ENCODE measurements at places on chromosomes 1 and 21.
A peak's percentile ranks its signal among the peaks of the same experiment; 100 is the strongest.

DNA sequence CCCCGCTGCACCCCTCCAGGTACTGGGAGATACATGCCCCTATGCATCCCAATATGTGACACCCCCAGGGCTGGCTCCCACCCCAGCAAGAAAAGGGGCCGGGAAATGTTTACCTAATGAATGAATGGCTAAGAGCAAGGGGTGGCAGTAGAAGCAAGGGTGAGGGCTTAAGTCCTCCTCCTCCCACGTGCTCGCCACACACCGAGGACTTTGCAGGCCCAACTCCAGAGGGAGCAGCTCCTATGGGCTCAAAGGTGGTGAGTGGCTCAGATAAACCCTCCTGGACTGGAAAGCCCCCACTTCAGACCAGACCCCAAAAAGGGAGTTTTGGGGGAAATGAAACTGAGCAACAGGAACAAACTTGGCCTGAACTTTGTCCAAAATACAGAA lies 11.4 kb downstream of the SLC45A3 start:
- no peak for DNase-seq

- no peak for DNase-seq
These were observed 158.8 kb downstream of the TOMM20 start for GRCh38 chr1:234969581-234970400.

DNA sequence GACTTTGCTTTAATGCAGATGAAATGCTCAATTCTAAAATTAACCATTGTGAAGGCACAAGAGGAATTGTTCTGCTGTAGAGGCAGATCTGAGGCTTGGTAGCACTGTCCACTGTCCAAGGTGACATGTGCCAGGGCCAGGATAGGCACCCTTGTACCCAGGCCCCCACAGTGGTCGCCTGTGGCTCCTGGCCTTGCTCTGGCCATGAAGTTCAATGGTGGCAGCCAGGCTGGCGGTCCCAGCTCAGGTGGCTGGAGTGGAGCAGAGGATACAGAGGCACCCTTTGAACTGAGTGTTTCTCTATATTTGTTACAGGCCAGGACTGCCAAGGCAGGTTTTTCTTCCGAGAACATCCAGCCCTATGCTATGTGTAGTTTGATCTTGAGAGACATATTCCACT lies 102.6 kb downstream of the PTGS2 start:
- no peak for DNase-seq

DNA sequence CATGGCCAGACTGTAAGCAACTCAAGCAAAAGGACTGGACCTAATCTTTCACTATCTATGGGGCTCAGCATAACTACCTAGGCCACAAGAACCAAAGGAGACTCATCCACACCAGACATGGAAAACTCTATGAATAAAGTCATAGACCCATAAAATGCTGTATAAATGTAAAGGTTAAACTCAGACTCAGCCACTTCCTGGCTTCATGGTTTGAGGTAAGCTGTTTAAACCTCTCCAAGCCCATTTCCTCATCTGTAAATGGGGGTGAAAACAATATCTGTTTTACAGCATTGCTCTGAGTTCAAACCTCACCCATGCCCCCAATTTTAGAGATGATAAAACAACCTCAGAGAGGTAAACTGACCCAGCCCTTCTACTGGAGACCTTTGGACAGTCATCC lies 4.0 kb upstream of the SMIM12 start:
- DNase-seq: no peak

DNA sequence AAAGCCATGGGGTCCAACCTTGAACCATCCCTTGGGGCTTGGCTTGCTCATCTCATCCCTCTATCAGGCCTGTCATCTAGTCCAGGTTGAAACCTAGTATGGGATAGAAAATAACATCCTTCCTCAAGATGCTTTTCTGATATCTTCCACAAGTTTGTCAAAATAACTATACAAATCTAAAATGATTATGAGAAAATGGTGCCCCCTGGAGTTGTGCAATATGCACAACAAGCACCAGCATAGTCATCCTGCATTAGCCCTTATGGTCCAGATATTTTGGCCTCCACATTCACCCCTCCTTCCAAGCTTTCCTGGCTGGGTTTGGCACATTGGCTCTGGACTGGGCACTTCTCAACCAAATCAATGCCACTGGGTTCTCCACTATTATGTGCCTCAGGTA lies 101.2 kb downstream of the TBX19 start:
- DNase-seq: no peak

DNA sequence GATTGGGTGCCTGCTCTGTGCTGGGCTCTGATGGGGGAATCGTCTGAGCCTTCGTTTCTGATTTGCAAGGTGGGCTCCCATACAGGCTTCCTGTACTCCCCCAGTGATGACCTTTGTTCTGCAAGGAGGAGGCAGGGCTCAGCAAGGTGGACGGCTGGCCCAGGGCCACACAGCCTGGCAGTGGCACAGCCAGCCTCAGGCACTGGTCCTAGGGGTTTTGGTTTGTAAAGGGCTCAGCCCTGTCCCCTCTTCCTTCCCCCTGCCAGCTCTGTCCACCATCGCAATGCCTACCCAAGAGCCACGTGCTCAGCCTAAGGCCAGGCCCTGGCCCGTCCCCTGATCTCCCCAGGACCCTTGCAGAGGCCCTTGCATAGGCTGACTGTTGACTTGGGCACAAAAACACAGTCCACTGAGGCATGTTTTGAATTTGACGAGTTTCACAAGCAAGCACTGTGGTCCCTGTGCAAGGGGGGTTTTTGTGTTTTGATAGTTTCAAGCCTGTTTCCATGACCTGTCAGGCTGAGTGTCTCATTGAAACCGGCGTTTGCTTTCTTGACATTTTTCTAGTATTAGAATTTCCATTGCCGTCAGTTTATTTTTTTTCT lies 39.5 kb upstream of the TNFRSF1B start:
- no peak for DNase-seq

GRCh38 chr1:54839824-54840223 lies 38.7 kb upstream of the TTC22 start:
- no peak for DNase-seq

DNA sequence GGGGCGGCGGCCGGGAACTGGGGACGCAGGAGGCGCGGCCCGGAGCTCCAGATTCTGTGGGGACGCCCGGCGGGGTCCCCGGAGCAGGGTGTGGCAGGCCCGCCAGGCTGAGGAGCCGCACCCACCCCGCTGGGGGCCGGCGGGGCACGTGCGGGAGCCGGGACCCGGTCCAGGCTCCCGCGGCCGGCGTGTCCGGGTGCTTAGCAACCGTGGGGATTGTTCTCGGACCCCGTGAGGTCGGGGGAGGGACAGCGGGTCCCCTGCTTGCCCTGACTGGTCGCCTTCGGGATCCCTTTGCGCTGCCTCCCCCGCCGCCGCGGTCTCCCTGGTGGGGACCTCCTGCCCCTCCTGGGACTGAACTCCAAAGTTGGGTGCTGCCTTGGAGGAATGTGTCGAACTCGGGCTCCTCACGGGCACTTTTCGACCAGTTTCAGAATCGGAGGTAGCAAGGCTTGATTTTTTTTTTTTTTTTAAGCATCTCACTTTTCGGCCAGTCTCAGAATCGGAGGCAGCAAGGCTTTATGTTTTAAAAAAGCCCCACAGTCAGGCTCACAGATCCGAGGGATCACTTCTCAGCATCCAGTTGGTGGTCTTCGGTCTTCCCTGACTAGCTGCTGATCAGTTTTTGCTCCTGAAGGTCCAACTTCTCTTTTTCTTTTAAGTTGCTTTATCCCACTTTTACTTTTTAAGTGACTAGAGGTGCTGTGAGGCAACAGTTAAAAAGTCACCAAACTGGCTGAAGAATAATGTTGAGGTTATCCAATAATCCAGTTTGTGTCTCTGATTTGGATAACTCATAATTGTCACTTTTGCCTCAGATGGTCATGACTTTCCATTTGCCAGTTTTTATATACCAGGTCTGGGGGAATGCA lies 648 bp downstream of the FAM76A start:
- peak; percentile 56 for DNase-seq

- no peak for DNase-seq
These were observed 68.0 kb upstream of the BACH1 start for GRCh38 chr21:29230551-29231261.
